ENCODE measurements at places on chromosomes 5 and 9.

DNA sequence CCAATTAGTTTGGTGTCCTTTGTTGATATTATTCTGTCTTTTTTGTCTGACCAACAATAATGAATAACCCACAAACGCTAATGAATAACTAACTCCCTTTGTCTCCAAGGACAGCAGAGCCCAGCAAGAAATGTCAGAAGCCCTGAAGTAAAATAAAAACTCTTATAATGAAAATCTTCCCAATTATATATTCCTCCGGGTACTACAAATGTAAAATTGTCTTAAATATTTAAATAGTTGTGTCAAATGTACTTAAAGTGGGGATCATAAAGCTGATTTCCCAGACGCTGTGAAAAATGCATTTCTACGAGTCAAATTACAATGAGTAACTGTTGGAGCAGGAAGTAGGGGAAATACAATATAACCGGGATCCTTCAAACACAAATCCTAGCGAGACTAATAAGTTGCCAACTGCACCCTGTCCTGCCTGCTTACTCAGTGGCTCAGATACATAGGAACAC lies 22.3 kb downstream of the GLIS3 start:
- DNase-seq: no peak

DNA sequence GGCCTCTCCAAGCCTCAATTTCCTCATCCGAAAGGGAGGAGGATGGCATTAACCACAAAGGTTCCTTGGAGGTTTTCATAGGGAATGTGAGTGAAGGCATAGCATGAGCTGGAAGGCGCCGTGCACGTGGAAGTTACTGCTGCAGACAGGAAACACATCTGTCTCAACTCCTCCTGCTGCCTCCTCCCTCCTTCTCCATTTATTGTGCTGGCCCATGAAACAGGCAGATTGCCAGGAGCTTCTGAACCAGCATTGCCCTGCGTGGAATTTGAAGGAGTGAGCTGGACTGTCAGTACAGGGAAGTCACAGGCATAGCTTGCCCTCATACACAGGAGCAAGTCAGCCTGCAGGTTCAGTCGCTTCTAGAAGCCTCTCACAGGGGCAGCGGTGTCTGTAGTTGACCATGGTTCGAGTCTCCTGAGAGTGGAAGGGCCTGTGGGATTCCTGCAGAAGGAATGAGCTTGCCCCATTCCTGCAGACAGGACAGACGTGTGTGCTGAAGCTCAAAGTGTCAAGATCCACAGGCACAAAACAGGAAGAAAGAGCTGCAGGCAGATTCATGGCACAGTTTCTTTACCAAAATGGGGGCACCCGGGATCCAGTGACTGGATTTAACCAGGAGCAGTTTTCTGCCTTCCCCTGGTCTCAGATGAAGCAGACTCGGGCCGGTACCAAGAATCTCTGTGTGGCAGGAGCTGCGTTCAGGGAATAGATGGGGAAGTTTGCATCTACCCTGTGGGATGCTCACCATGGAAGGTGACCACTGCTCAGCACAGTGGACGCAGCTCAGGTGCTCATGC lies 48.7 kb upstream of the CTSL start:
- no peak for DNase-seq

GRCh38 chr5:65651144-65651543 lies 26.3 kb downstream of the SHLD3 start:
- DNase-seq: no peak

- DNase-seq: no peak
Observed at GRCh38 chr5:160029004-160029403, 20.1 kb downstream of the TTC1 start.

DNA sequence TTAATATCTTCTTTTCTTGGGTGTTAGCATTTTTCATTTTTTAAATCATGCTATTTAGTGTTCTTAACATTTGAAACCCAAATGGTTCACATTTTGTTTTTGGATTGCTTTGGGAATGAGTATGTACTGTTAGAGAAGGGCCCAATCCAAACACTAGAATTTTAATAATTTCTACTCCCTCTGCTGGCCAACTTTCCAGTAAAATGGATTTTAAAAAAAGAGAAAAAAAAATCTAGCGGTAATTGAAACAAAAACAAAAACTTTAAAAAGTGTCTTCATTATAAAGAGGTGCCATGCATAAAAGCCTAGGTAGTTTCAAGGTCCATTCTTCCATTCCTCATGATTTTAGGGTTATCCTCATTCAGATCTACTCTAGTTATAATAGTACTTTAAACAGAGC lies 32.1 kb upstream of the RICTOR start:
- no peak for DNase-seq

DNA sequence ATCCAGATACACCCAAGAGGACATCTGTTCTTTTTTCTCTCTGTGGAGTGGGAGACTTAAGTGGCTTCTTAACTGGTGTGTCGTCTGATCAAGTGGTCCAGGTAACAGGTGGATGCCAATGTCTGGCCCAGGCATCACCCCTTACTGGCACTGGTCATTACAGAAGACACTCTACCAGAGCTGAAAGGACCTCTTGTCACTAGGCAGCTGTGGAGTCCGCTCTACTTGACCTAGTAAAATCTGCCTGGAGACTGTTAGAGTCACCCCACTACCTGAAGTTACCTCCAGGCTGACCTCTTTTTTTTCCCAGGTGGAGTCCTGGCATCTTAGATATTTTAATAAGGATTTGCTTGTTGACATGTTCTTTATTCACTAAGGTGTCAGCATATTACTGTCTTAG lies 22.5 kb downstream of the FXN start:
- no peak for DNase-seq

- DNase-seq: no peak
Observed at GRCh38 chr5:101212942-101213514, 309.9 kb upstream of the ST8SIA4 start.

- no peak for DNase-seq
Observed at GRCh38 chr5:142246258-142246657, 78.6 kb downstream of the SPRY4 start.

DNA sequence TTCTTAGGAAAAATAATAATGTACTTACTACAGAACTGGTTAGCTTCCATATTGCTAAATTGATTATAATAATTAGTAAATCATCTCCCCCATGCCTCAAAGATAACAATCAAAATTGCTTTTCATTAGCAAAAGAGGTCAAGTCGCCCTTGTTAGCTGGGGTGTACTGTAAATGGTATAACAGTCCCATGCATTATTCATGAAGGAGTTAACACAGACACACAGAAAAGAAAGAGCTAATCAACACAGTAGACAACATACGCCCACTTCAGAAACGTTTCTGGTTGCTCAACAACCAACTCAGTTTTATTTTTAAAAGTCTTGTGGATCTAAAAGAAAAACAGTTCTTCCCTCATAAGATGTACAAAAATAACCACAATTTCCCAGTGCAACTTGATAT lies 100.2 kb downstream of the MPDZ start:
- DNase-seq: no peak

DNA sequence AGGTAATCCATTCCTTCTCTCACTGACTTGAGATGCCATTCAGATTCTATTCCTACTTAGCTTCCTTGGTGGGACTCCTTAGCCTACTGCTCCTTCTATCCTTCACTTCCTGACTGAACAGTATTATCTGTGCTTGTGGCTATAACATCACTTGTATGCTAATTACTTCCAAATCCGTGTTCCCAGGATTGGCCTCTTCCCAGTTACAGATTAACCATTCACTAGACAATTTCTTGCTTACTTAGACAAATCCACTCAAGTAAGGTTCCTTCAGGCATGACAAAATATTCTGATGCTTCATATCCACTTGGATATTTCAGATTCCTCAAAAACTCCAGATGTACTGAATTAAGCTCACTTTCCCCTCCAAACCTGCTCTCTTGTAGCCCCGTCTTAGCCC lies 18.3 kb downstream of the LIFR start:
- no peak for DNase-seq

- DNase-seq: no peak
Observed at GRCh38 chr9:92185096-92185495, 69.9 kb upstream of the SPTLC1 start.

- DNase-seq: no peak
Observed at GRCh38 chr5:163475411-163475810, 15.0 kb downstream of the HMMR start.

GRCh38 chr5:57216714-57217113 lies 42.9 kb downstream of the GPBP1 start:
- no peak for DNase-seq

GRCh38 chr5:102772273-102772672 lies 17.2 kb downstream of the PAM start:
- no peak for DNase-seq

GRCh38 chr9:26687421-26687820 lies 205.2 kb downstream of the CAAP1 start:
- DNase-seq: no peak

DNA sequence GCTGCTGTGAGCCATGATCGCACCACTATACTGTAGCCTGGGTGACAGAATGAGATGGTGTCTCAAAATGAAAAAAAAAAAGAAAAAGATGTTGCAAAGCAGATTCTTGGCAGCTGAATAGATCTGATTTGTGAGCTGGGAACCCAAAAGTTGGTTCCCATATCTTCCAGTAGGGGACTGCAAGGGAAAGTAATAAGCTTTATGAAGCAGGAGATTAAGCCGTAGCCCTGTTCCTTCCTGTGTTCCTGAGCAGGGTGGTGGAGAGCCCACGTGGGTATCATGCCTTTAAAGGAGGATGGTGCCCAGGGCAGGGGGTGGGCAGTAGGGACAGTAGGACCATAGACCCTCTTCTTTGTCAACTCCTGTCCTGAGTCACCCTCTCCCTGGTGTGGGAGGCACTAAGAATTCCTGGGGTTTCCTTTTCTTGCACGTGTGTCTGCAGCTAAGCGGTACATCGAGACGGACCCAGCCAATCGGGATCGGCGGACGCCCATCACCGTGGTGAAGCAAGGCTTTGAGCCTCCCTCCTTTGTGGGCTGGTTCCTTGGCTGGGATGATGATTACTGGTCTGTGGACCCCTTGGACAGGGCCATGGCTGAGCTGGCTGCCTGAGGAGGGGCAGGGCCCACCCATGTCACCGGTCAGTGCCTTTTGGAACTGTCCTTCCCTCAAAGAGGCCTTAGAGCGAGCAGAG lies 37.9 kb downstream of the STOM start:
- no peak for DNase-seq

DNA sequence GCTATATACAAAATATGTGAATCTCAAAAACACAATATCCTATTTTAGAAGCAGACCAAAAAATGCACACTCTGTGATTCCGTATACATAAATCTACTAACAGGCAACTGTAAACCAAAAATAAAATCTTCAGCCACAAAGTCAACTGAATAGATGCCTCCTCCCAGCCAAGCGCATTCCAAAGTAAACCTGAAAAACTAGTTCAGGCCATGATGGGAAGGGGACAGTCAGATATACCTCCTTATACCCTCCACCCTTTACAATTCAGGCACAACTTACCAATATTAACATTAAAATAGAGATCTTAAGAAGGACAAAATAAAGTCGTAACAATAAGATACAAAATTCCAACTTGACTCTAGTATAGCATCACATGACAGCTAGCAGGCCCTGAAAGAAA lies 1604.5 kb upstream of the NUDT12 start:
- no peak for DNase-seq

GRCh38 chr9:94554439-94555331 lies at the start of gene PCAT7:
TSS of gene PCAT7 (plus strand) at chr9:94555083.
- DNase-seq: no peak

- no peak for DNase-seq
Observed at GRCh38 chr5:153459051-153459743, 31.3 kb upstream of the GRIA1 start.

DNA sequence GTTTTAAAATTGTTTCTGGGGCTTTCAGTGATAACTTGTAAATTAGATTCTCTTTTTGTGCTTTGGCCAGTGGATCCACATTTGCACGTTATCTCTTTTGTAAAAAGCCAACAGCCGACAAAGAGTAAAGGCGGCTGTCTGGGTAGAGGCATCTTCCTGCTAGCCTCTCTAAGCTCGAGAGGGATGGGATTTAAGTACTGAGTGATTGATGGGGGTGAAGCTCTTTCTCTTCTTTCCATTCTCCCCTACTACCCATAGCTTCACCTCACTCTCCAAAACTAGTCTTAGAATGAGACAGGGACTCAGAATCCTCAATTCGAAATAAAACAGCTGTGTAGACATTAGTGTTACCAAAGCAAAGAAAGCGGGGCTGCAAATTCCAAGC lies 3.4 kb downstream of the PBX3 start:
- DNase-seq: no peak

GRCh38 chr5:134327327-134327726 lies 39.6 kb downstream of the CDKL3 start:
- no peak for DNase-seq

GRCh38 chr5:74386571-74387334 lies 253.8 kb downstream of the ENC1 start:
- DNase-seq: no peak

GRCh38 chr5:55154873-55155272 lies 5.1 kb upstream of the GPX8 start:
- no peak for DNase-seq

GRCh38 chr9:127835991-127836516 lies 18.4 kb downstream of the ENG start:
- DNase-seq: no peak

- no peak for DNase-seq
Observed at GRCh38 chr9:14004110-14004509, 309.8 kb downstream of the NFIB start.

DNA sequence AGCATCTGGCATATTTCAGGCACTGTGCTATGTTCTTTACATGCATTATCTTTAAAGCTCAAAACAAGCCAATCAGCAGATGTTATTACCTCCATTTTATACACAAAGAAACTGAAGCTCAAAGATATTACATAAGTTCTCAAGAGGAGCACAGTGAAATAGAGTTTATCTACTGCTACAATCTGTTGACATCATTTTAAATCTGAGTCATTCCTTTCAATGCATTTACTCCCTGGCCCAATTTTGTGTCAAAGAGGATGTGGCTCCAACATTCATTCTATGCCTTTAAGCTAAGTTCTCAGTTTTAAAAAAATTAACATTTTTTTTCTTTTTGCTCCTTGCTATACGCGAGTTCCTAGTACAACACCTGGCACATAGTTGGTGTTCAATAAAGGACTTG lies 486.3 kb upstream of the ZNF462 start:
- no peak for DNase-seq

- DNase-seq: no peak
Observed at GRCh38 chr5:168654211-168654721, 75.1 kb upstream of the PANK3 start.

DNA sequence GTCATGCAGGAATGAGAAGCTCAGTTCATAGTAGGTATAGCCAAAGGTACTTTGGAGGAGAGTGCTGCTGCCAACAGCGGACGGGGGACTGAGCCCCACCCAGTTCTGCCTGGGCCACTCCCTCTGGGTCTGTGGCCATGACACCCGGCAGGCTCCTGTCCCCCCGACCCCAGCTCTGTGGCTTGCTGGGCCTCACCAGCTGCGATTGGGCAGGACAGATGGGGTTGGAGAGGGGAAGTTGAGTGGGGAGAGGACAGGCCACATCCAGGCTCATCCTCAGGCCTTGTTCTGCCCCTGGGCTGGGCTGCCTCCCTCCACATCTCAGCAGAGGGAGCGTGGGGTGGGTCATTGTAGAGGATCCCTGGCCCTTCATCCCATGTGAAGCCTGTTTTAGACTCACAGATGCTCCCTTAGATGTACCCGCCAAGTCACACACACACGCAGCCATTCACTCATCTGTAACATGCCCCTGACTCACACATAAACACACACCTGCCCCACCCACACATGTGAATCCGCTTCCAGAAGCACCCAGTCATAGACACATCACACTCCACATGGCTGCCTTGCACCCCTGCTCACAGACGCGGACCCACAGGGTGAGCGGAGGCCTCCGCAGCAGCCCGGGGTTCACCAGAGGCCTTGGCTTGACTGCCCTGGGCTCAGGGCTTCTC lies 48.8 kb downstream of the NTNG2 start:
- no peak for DNase-seq

Measured in activated CD8-positive, alpha-beta memory T cell treated with anti-CD3 and anti-CD28 coated beads for 4 hours (primary cell).